ENCODE measurements at places on chromosomes 2 and 18.
A peak's percentile ranks its signal among the peaks of the same experiment; 100 is the strongest.

GRCh38 chr18:25425024-25425423 is 73.1 kb upstream of the ZNF521 start:
- no peak for DNase-seq

DNA sequence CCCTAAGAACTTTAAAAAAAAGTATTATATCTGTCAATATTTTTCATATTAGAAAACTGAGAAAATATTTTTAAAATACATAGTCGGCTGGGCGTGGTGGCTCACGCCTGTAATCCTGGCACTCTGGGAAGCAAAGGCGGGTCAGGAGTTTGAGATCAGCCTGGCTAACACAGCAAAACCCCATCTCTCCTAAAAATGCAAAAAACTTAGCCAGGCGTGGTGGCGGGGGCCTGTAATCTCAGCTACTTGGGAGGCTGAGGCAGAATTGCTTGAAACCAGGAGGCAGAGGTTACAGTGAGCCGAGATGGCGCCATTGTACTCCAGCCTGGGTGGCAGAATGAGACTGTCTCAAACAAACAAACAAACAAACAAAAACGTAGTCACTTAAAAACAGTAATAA is 5.1 kb upstream of the KCMF1 start:
- DNase-seq = no peak

DNA sequence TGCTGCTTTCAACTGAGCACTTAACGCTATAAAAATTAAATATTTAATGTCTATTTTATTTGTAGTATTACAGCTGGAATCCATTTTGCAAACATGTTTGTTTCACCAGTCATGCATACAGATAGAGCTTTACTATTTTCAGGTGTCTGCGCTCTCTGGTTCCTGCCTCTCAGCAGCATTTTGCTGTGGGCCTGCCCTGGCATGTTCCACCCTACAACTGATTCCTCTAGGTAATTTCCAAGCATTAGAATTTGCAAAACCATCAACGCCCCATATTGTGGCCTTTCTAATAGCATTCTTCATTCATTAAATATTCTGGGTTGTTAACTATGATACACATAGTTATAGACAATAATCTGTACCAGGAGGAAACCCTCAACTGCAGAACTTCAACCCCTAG is 266.4 kb upstream of the DLGAP1 start:
- no peak for DNase-seq

- DNase-seq = peak; percentile 6
Observed at GRCh38 chr2:234863043-234863934, 88.5 kb upstream of the SH3BP4 start.

GRCh38 chr18:50961974-50962373 is 5.9 kb upstream of the ELAC1 start:
- no peak for DNase-seq

DNA sequence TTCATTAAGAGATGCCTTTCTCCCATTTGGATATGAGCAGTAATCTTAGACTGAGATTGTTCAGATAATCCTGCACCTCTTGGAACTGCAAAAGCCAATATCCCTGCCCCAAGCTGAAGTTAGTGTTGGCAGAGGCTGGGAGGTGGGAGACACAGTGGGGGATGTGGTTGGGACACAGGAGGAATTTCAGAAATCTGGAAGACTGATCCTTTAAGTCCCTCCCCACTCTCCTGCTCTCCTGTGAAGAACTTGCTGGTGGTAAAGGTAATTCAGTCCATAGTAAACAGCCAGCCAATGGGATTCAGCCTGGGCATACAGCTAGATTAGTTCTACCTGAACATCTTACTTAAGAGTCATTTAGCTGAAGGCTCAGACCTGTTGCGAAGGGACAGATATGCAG is 50.0 kb upstream of the TMEM178A start:
- DNase-seq = peak; percentile 71

GRCh38 chr2:37633234-37633633 is 38.2 kb downstream of the CDC42EP3 start:
- no peak for DNase-seq

GRCh38 chr2:224968051-224968450 is 74.2 kb downstream of the DOCK10 start:
- no peak for DNase-seq

DNA sequence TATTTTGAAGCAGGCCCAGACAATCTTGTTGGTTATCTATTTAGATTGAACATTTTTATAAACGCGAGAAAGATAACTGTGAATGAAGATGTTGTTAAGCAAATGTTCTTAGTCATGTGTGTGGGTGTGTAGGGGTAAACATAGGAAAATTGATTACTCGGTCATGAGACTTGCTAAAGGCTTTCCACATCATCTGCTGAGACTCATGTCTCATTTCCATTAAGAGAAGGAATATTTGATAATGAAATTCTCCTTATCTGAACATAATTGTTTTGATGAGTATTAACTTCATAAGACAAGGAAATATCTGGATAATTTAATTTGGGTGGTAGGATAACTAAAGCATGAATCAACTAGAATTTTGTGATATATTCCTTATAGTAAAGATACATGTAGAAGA is 19.7 kb downstream of the CCDC102B start:
- no peak for DNase-seq

GRCh38 chr18:7604361-7604760 is 37.2 kb downstream of the PTPRM start:
- no peak for DNase-seq

- DNase-seq = no peak
Observed at GRCh38 chr2:4909346-4910009, 782.7 kb upstream of the SOX11 start.

All from cerebellar cortex (tissue), 1 donor.